ENCODE measurements at places on chromosomes 2 and 18. TPM values are rescaled to one million over a fixed set of nuclear protein-coding genes. Genes with fewer than 3 reads are reported as not detected.

The NEU4 gene
- polyA plus RNA-seq = not detected

The CCDC74B gene
- polyA plus RNA-seq = 8.4 TPM

The ALPP gene
- not detected for polyA plus RNA-seq

The PTPRN gene
- 22.0 TPM for polyA plus RNA-seq

The SPATA3 gene
- not detected for polyA plus RNA-seq

The FLACC1 gene
- polyA plus RNA-seq = 0.32 TPM

The MTCL1 gene
- 44.7 TPM for polyA plus RNA-seq

The LINC00305 gene
- not detected for polyA plus RNA-seq

The TYMS gene
- polyA plus RNA-seq = 92.2 TPM

GRCh38 chr18:35581898-35582641, 530 bp downstream of the GALNT1 start:
- H3K4me1 ChIP-seq = peaks cover 5% of the 10 kb centered on the region
- DNase-seq = peak; percentile 4
- no peaks in the 10 kb centered on the region for H3K27me3 ChIP-seq
- peak overlapping the region; percentile 54 for H3K27ac ChIP-seq
- H3K4me3 ChIP-seq = peak overlapping the region; percentile 76

DNA sequence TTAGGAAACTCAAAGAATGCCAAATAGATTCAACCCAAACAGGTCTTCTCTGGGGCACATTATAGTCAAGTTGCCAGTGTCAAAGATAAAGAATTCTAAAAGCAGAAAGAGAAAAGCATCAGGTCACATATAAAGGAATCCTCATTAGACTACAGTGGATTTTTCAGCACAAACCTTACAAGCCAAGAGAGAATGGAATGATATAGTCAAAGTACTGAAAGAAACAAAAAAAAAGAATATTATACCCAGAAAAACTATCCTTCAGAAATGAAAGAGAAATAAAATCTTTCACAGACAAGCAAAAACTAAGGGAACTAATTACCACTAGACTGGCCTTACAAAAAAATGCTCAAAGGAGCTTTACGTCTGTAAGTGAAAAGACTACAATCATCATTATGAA, 65.5 kb downstream of the TBR1 start:
- H3K4me3 ChIP-seq = no peak overlapping the region
- no peak for DNase-seq
- H3K27ac ChIP-seq = no peak overlapping the region
- no peaks in the 10 kb centered on the region for H3K36me3 ChIP-seq

DNA sequence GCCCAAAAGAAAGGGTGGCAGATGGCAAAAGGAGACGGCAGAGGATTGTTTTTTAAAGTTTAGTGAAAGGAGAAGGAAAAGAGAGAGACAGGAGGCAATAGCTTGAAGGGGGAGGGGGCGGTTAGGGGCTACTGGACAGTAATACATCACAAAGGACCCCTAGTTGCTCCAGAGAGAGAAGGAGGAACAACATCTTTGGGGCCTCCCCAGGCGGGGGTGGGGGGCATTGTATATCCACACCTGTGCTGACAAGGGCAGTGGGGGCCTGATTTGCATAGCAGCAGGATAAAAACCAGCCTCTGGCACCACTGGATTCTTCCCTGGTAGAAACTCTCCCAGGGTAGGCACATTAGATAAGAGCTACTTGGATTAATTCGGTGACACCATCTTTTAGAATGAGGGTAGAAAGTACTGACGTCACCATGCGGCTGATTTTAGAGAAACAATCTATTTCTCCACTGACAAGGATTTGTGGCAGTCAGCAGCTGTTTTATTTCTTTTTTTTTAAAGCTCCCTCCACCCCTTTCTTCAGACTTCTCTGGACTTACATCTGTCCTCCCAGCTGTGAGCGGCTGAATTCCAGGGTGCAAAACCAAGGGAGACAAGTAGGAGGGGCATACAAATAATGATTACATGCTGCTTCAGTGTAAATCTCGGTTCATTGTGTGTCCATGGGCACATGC, 199.8 kb upstream of the NRP2 start:
- no peaks in the 10 kb centered on the region for H3K27me3 ChIP-seq
- H3K4me3 ChIP-seq = no peak overlapping the region
- DNase-seq = peak; percentile 36
- H3K36me3 ChIP-seq = no peaks in the 10 kb centered on the region

DNA sequence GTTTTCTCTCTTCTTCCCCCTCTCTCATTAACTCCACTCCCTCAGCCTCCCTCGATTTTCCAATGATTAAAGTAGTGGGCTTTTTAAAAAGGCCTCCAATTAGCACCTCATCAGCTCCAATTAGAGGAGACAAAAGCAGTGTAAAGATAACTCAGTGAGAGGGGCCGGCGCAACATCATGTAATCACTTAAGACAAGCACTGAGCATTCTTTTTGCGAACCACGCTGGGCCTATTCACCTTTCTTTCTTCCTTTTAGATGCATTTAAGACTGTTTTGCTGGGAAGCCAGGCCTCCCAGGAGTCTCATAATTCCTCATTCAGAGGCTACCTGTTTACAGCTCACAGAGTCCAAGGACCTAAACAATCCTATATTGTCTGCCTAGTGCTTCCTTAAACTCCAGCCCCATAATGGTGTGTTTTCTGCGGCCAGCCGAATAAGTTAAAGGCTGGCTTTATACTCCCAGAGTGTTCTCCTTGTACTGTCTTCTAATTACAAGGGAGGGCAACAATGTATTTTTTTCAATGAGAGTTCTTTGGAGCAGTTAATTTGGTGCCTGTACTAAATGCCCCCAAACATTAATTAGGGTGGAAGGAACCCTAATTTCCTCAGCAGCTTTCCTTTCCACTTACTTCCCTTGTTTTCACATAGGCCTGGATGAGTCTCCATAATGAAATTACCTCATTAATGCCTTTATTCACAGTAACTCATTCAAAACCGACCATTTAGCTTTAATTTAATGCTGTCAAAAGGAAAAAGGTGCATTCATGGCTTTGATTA, 28.0 kb upstream of the LMAN1 start:
- H3K4me1 ChIP-seq = no peaks in the 10 kb centered on the region
- peaks cover 8% of the 10 kb centered on the region for H3K27me3 ChIP-seq
- no peak overlapping the region for H3K27ac ChIP-seq
- no peak for DNase-seq

DNA sequence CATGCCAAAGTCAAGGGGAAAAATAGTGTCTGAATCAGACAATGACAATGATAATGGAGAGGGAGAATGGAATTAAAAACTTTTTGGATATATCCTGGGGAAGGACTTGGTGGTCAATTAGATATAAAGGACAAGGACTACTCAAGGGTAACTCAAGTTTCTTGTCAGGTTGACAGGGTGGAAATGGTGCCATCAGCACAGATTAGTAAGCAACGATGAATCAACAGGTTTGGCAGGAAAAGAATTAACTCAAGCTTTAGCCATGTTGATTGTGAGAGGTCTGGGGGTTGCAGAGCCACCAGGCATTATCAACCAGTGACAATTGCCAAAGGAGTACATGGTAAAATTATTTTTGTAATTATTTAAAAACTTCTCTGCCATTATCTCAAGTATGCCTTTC, 35.8 kb upstream of the SPATS2L start:
- no peaks in the 10 kb centered on the region for H3K36me3 ChIP-seq
- H3K27ac ChIP-seq = no peak overlapping the region
- H3K27me3 ChIP-seq = no peaks in the 10 kb centered on the region
- peaks cover 4% of the 10 kb centered on the region for H3K4me1 ChIP-seq

DNA sequence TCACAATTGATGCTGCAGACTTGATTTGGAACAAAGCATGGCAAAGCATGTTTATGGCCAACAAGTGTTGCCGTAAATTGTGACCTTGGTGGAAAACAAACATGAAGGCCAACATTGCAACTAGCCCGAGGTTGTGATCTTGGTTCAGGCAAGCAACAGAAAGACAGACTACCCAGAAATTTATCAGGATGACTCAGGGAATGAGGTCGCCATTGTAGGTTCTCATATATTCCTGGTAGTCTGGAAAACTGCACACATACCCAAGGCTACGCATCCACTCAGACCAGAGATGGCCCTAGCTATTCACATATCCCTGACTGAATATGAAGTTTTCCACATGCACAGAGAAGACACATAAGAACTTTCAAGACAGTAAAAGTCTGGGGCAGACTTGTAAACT, 30.1 kb downstream of the CYP1B1 start:
- H3K27me3 ChIP-seq = peaks cover 8% of the 10 kb centered on the region
- H3K27ac ChIP-seq = no peak overlapping the region
- H3K36me3 ChIP-seq = no peaks in the 10 kb centered on the region
- H3K4me3 ChIP-seq = no peak overlapping the region
- DNase-seq = peak; percentile 16

GRCh38 chr2:54708584-54709335, 14.7 kb upstream of the EML6 start:
- no peaks in the 10 kb centered on the region for H3K4me1 ChIP-seq
- H3K36me3 ChIP-seq = no peaks in the 10 kb centered on the region
- no peak for DNase-seq
- H3K4me3 ChIP-seq = peak overlapping the region; percentile 17
- peaks cover 15% of the 10 kb centered on the region for H3K27me3 ChIP-seq

GRCh38 chr2:181877181-181877664, 14.3 kb upstream of the ITPRID2 start:
- H3K27me3 ChIP-seq = no peaks in the 10 kb centered on the region
- DNase-seq = no peak
- H3K36me3 ChIP-seq = no peaks in the 10 kb centered on the region
- no peak overlapping the region for H3K27ac ChIP-seq

DNA sequence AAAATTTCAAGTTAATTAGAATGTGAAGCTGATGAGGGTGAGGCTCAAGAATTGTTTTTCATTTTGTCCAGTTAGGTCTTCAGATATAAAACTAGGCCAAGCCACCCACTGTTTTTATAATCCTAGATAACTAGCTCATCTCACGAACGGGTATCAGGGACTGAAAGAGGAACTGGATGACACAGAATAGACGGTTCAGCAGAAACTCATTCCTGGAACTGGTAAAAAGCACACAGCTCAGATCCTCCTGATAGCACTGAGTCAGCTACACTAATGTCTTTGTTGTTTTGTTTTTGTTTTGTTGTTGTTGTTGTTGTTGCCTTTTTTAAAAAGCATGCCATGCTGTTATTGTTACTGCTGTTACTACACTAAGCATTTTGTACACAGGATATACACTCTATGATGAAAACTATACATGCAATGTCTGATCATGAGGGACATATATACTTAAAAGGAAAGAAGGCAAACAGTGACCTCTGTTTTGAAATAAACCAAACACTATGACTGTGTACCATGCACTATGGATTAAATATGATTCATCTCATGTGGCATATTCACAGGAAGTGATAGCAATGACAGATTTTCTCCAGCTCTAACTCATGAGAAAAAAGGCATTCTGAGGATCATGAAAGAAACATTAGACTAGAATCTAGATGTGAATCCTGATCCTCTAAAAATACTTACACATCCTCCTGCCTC, 437.6 kb downstream of the NCKAP5 start:
- no peak overlapping the region for H3K4me3 ChIP-seq
- peak; percentile 79 for DNase-seq

DNA sequence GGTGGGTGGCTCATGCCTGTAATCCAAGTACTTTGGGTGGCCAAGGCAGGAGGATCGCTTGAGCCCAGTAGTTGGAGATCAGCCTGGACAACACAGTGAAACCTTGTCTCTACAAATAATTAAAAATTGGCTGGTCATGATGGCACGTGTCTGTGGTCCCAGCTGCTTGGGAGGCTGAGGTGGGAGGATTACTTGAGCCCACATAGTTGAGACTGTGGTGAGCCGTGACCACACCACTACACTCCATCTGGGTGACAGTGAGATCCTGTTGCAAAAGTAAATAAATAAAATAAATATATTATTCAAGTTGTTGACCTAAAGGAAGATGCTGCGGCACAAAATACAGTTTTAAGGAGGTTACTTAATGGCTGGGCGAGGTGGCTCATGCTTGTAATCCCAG, 72.7 kb downstream of the LAMA3 start:
- peaks cover 10% of the 10 kb centered on the region for H3K27me3 ChIP-seq
- H3K36me3 ChIP-seq = no peaks in the 10 kb centered on the region
- no peak overlapping the region for H3K4me3 ChIP-seq
- no peak overlapping the region for H3K27ac ChIP-seq
- no peak for DNase-seq
- H3K4me1 ChIP-seq = no peaks in the 10 kb centered on the region

GRCh38 chr2:62897187-62897827, 153.3 kb upstream of the OTX1 start:
- peak; percentile 7 for DNase-seq
- no peak overlapping the region for H3K4me3 ChIP-seq
- no peaks in the 10 kb centered on the region for H3K27me3 ChIP-seq
- peaks cover 4% of the 10 kb centered on the region for H3K4me1 ChIP-seq
- H3K36me3 ChIP-seq = no peaks in the 10 kb centered on the region
- no peak overlapping the region for H3K27ac ChIP-seq

- peaks cover 62% of the 10 kb centered on the region for H3K36me3 ChIP-seq
- H3K4me1 ChIP-seq = no peaks in the 10 kb centered on the region
- H3K4me3 ChIP-seq = no peak overlapping the region
- no peak overlapping the region for H3K27ac ChIP-seq
Measured at GRCh38 chr2:241091734-241092445, 10.2 kb downstream of the MTERF4 start.

DNA sequence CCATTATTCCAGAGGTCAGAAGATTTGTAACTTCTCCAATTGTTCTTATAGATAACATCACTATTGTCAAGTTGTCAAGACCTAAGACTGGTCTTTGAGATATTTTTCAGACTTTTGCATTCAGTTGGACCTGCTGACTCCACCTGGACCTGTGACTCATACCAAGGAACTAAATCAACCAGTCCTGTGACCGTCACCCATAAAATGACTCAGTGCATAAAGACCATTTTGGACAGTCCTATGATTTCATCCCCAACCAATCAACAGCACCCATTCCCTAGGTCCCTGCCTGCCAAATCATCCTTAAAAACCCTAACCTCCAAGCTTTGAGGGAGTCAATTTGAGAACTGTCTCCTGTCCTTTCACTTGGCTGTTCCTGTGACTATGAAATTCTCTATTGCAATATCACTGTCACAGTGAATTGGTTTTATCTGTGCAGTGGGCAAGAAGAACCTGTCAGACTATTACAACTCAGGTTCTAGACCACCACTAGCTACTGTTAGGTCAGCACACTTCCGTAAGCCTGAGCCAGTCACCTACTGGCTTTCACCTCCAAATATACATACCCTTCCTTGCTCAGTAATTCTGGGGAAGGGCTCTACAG, 17.1 kb downstream of the DPP4 start:
- peaks cover 3% of the 10 kb centered on the region for H3K4me1 ChIP-seq
- no peaks in the 10 kb centered on the region for H3K27me3 ChIP-seq
- DNase-seq = no peak
- H3K4me3 ChIP-seq = no peak overlapping the region
- no peak overlapping the region for H3K27ac ChIP-seq

- H3K4me1 ChIP-seq = peaks cover 5% of the 10 kb centered on the region
- H3K27me3 ChIP-seq = no peaks in the 10 kb centered on the region
- peak; percentile 40 for DNase-seq
Measured at GRCh38 chr18:59593291-59593717, 103.9 kb downstream of the CCBE1 start.

DNA sequence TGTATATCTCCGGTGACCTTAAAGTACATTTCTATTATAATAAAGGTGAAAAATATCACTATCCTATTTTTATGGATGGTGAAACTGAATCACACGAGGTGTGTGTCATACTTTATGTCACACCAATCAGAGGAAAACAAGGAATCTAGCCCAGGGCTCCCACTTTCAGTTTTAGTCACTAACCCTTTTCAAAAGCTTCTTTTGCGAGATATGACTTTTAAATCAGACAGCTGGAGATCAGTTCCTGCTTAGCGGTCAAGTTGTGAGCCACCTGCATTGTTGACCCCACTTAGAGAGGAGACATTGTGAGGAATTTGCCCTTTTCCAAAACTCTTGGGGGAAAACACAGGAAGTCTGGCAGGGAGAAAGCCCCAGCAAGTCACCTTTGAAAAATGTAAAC, 70.5 kb downstream of the CPS1 start:
- peak overlapping the region; percentile 28 for H3K4me3 ChIP-seq
- DNase-seq = peak; percentile 37
- H3K27ac ChIP-seq = no peak overlapping the region
- no peaks in the 10 kb centered on the region for H3K27me3 ChIP-seq
- peaks cover 2% of the 10 kb centered on the region for H3K4me1 ChIP-seq
- H3K36me3 ChIP-seq = no peaks in the 10 kb centered on the region

Measured in IMR-90 (cell line).